ENCODE measurements at places on chromosomes 3 and 15.

- DNase-seq: no peak
These were observed 155.3 kb downstream of the TBL1XR1 start for GRCh38 chr3:177041730-177042551.

DNA sequence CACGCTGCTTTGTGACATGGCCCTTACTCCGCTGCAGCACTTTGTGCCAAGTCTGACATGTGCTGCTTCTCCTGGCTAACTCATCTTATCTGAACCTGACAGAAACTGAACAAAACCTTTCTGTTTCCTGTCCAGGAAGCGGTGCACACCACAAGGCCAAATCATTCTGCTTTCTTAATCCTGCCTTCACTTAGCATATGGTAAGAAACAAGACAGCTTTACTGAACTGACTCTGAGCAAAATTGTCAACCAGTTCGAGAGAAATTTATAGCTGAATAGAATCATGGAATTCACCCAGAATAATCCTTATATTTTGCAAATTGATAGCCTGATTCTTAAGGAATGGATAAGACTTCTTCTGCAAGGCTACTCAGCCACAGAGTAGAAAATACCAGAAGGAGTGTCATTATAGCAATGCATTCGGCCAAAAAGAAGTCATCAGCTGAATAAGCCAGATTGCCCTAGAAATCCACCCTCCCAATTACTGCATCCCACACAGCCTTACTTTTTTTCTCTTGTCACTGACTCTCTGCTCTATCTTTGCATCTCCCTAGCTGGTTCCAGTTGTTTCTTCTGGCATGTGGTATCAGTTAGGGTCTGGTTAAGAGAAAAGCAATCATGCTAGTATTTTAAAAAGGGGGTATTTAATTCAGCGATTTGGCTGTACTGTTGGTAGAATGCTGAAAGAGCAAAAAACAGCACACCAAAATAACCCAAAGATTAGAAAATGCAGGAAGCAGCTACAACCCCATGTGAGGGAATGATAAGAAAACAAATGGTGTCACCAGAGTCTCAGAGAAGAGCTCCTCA is 41.6 kb upstream of the STRIT1 start:
- DNase-seq: no peak

GRCh38 chr3:3631114-3631513 is 168.1 kb upstream of the LRRN1 start:
- no peak for DNase-seq

DNA sequence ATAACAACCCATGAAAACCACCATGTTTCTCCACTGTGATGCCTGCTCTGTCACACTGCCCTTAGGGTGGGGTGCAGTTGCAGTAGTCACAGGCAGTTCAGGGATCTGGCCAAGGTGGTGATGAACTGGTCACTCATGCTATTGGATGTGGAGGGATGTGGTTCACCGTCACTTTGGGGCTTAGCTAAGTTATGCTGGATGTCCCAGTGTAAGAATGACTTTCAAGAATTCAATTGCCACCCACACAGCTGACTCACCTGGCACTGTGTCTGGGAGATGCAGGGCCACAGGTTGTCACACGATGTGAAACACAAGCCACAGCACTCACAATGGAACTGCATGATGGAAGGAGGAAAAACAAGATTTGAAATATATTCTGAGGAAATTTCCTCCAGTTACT is 146.1 kb upstream of the CTNNB1 start:
- no peak for DNase-seq

GRCh38 chr3:13851091-13851849 is 28.6 kb downstream of the WNT7A start:
- no peak for DNase-seq

DNA sequence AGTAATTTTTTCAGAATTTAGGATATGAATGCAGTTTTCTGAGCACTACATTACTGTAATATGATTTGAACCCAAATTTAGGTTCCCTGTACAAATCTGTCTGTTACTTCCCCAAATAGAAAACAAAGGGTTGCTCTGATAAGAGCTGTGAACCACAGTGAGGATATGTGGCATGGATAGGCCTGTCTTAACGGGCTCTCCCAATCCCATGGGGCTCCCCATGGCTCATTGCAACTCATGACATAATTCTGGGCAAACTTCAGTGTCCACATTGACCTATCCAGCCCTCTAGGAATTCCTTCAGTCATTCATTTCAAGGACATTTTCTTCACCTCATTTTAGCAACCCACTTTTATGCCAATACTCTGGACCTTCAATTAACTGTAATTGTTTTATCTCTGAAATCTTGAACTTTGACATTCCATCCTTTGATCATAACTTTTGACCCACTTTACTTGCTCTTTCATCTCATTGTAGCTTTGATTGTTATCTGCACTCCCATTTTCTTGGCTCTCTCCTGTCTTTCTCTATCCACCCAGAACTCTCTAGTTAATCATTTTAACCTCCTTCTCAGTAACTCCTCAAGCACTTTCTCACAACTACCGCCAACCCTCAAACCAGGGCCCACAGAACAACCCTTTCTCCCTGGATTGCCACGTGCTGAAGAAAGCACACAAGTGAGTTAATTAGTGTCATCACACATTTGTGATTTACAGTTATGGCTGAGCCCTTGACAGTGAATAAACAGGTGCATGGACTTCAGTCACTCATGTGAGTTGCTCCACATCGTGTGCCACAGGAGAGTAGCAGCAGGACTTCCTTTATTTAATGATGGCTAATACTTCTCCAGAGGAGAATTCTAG is 94.9 kb upstream of the AADACL2 start:
- no peak for DNase-seq
